ENCODE measurements at places on chromosomes 6 and 20. TPM values are rescaled to one million over a fixed set of nuclear protein-coding genes. Genes with fewer than 3 reads are reported as not detected.

DNA sequence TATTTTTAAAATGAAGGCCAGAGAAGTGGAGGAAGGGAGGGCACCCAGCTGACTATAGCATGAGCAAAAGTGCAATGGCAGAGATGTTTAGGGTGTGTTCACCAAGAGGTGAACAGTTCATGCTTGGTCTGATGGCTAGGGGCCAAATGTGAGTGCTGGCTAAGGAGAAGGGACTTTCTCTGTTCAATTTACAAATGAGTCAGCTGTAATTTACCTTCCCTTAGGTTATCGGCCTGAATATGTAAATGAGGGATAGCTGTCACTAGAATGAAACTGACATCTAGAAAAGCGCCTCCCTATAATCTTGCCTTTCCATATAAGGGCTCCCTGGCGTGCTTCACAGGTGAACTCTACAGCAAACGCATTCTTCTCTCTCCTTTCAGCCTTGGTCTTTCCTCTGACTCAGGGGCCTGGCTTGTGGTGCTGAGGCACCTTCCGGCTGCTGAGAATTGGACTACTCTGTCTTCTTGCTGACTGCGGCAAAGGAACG is 114.7 kb upstream of the BACH2 start:
- DNase-seq = no peak

DNA sequence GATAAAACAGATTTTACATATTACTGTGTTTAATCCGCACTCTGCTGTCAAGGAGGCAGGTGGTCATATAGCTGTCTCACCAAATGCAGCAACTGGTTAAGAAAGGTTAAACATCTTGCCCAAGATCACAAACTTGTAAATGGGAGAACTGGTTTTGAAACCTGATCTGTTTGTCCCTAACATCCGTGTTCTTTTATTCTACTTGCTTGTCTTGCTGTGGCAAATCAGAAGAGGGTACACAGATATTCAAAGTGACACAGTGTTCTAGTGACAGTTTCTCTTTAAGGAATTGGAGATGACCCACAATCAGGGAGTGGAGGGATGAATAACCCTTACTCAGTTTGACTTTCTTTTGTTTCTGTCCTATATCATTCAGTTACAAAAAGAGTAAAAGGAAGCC is 83.0 kb upstream of the SGK1 start:
- peak; percentile 45 for DNase-seq

DNA sequence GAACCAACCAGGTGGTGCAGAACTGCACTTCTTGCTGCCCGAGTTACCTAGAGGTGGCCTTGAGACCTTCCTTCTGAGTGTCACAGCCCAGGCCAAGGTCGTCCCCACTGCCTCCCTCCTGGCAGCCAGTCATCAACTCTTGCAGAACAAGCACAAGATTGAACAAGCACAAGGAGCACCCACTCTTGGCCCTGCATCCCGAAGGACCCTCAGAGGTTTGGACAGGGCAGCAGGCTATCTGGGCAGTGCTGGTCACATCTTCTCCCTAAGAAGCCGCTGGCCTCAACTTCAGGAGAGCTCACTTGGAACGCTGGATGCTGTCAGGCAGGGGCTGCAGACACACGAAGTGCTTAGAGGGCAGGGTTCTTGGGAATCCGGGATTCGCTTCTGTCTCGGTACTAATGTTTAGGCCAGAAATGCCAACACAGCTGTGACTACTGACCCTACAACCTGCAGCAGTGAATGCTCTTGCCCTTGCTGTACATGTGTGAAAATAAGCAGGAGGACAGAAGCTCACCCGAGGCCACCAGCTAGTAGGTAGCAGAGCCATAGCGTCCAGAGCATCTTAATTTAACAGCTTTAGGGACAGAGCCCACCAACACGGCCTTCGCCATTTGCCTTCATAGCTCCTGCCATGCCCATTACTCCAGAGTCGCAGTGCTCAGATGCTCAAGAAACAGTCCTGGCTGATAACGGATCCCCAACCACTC is 4.0 kb upstream of the ACSS1 start:
- DNase-seq = no peak

- DNase-seq = no peak
Observed at GRCh38 chr20:40641202-40641601, 47.8 kb downstream of the MAFB start.

Gene RIPOR3
- total RNA-seq = 8.2 TPM

Data from urinary bladder (tissue), 4 donors.